ENCODE measurements at places on chromosomes 13 and 19.

- DNase-seq = no peak
Measured at GRCh38 chr13:97316390-97316789, 94.3 kb downstream of the MBNL2 start.

DNA sequence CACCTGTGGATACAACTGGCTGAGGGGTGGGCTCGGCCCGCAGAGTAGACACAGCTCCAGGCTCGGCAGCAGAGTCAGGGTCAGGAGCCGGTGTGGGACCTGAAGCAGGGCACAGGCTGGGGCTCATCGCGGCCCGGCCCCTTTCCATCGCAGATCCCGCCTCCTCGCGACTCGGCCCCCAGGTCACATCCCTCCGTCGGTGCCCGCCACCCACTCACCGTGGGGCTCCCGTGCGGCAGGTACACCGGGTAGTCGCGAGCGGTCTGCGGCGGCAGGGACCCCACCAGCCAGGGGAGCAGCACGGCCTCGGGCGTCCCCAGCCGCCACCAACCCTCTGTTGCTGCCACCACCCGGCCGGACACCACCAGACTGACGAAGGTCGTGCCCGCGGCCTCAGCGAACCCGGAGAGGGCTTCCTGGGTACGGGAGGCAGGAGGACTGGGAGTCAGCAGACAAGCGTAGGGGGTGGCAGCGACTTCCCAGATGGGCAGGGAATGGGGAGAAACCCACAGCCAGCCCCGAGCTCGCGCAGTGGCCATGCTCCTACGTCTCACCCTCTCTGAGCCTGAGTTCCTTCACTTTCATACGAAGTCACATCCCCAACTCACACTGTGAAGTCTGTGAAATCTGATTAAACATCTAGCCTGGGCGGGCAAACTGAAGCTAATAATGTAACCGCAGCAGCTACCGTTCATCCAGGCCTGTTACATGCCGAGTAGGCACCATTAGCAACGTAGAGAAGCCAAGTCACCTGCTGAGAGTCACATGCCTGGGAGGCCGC lies 3.7 kb downstream of the FUZ start:
- peak; percentile 56 for DNase-seq

DNA sequence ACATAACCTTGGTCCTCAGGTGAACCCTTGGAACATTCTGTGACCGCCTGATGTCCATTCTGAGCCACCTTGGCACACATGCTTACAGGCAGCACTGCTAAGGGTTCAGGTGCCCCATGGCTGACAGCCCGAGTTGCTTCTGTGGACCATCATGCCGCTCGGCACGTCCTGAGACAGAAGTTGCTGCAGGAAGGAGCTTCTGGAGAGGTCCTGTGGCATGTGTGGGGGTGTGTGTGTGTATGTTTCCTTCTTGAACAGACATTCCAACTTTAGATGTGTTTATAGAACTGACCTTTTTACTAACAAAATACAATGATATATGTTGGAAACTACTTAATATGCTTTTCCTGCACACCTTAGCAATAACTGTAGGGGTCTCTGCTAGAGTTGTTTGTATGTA lies 4.8 kb upstream of the C1QTNF9 start:
- no peak for DNase-seq

GRCh38 chr13:22031702-22032286 lies 360.9 kb downstream of the FGF9 start:
- no peak for DNase-seq

- no peak for DNase-seq
Measured at GRCh38 chr13:99698010-99698815, 196.9 kb downstream of the TM9SF2 start.

DNA sequence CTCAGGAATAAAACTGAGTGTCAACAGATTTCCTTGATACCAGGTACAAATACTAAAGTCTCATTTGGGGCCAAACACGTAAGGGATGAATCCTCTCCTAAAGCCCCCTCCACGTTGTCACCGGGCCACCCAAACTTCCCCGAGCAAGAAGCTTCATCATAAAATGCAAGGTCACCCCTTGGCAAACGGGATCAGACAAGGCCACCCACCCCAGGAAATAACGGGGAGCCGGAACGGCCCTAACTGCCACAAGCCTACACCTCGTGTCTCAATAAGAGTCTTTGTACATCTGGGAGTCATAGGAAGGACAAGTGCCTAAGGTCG lies 717 bp downstream of the EEF2 start:
- no peak for DNase-seq

DNA sequence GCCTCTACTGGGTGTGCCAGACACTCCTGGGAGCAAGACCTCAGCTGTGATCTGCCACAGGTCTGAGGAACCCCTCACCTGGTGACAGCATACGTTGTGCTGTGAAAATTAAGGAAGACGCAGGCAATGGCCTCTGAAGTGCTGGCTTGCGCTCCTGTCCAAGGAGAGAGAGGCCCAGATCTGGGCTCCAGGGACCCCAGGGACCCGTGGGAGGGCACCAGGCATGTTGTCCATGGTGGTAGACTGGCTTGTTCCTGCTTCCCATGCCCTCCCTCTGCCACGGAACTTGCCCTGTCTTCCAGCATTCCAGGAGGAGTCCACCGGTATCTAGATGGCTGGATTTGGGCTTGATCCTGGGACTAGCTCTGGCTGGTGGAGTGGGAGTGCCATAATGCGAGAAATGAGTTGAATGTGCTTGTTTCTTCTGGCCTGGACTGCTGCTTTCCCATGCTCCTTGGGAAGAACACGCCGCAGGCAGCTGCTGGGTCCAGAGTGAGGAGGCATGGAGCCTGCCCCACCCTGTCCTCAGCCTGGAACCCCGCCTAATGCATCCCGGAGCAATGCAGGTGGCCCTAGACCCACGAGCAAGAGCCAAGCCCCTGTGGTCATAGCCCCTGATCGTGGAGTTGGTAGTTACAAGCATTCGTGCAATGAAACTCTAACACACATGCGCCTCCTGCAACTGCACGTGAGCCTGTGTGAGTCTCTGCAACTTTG lies 190.2 kb downstream of the TEX29 start:
- no peak for DNase-seq

- DNase-seq = no peak
Measured at GRCh38 chr19:51368366-51369282, at the start of gene CLDND2. CLDND2 (minus strand) TSS chr19:51369003; CDS start chr19:51368577, 426 bp downstream.

- DNase-seq = peak; percentile 12
Measured at GRCh38 chr19:49997709-49998108, 27.5 kb downstream of the VRK3 start.
